ENCODE measurements at places on chromosomes 11 and 22.

DNA sequence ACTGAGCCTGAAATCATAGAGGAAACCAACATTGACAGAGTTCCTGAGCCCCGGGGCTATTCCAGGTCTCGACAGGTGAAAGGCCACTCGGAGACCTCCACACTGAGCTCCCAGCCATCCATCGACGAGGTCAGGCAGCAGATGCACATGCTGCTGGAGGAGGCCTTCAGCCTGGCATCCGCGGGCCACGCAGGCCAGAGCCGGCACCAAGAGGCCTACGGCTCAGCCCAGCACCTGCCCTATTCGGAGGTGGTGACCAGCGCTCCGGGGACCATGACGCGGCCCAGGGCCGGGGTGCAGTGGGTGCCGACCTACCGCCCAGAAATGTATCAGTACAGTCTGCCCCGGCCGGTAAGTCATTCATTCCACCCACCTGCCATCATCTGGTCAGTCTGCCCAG, 54.9 kb downstream of the C11orf91 start:
- DNase-seq = no peak

DNA sequence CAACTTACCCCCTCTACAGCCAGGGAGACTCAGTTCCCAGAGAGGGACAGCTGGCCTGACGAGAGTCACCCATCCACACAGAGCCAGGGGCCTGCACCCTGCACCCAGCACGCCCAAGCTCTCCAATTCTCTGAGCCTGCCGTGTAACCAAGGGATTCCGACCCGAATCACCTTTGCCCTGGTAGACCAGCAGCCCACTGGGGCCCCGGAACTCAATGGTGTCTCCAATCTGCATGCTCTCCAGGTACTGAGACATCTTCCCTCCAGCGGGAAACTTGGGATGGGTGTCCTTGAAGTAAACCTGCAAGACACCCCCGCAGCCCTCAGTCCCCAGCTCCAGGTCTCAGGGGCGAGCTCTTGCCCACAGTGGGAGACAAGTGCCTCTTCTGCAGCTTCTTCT, 12.4 kb downstream of the ATP5MGL start:
- no peak for DNase-seq

GRCh38 chr11:33490842-33491370, 209.7 kb downstream of the C11orf91 start:
- DNase-seq = no peak

DNA sequence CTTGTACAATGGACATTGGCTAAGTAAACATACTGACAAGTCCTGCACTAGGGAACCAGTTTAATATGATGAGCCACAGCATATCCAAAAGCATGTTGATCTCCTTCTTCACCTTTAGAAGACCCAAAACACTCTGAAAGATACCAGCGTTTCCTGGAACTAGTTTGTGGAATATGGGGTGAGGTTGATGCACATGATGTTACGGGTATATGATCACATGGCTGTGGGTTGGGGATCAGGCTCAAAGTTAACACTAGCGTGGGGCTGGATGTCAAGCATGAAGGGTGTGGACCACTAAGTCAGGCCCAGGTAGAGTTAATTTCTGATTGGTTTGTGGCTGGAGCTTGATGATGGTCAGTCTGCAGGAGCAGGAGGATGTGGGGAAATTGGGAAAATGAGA, 9.0 kb downstream of the IGLL5 start:
- DNase-seq = no peak

DNA sequence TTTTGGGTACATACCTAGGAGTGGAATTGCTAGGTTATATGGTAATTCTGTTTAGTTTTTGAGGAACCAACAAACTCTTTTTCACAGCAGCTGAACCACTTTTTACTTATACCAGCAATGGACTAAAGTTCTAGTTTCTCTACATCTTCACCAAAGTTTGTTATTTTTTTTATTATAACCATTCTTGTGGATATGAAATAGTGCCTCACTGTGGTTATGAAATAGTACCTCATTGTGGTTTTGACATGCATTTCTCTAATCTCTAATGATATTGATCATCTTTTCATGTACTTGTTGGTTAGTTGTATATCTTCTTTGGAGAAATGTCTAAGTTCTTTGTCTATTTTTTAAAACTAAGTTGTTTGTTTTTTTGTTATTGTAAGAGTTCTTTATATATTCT, 27.2 kb downstream of the STIM1 start:
- no peak for DNase-seq

All from islet precursor cell (in vitro differentiated cells).